Breast epithelium (tissue), 4 donors: ENCODE measurements at places on chromosomes 1 and 21.
A peak's percentile ranks its signal among the peaks of the same experiment; 100 is the strongest.

DNA sequence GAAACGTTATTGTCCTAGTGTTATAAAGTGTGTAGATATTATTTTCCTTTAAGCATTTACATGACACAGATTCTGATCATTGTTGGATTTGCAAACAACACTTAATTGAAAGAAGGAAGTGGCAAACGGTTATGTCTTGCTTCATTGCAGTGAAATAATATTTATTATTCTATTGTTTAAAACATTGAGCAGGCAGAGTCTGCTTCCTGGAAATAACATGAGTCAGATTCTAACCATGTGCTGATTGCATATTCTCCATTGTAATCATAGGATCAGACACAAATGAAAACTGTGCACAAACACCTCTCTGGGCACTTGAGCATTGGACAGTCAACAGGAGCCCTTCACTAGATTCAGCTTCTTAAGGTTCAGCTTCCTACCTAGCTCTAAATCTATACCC lies 46.8 kb upstream of the USP25 start:
- no peak overlapping the region for H3K27ac ChIP-seq
- no peaks in the 10 kb centered on the region for H3K4me1 ChIP-seq
- H3K36me3 ChIP-seq = no peaks in the 10 kb centered on the region
- no peaks in the 10 kb centered on the region for H3K27me3 ChIP-seq
- no peak for DNase-seq
- H3K4me3 ChIP-seq = no peak overlapping the region

GRCh38 chr1:87953732-87954344 lies 625.2 kb downstream of the LMO4 start:
- no peaks in the 10 kb centered on the region for H3K36me3 ChIP-seq
- no peak overlapping the region for H3K4me3 ChIP-seq
- H3K4me1 ChIP-seq = no peaks in the 10 kb centered on the region
- H3K27ac ChIP-seq = no peak overlapping the region
- H3K27me3 ChIP-seq = no peaks in the 10 kb centered on the region

DNA sequence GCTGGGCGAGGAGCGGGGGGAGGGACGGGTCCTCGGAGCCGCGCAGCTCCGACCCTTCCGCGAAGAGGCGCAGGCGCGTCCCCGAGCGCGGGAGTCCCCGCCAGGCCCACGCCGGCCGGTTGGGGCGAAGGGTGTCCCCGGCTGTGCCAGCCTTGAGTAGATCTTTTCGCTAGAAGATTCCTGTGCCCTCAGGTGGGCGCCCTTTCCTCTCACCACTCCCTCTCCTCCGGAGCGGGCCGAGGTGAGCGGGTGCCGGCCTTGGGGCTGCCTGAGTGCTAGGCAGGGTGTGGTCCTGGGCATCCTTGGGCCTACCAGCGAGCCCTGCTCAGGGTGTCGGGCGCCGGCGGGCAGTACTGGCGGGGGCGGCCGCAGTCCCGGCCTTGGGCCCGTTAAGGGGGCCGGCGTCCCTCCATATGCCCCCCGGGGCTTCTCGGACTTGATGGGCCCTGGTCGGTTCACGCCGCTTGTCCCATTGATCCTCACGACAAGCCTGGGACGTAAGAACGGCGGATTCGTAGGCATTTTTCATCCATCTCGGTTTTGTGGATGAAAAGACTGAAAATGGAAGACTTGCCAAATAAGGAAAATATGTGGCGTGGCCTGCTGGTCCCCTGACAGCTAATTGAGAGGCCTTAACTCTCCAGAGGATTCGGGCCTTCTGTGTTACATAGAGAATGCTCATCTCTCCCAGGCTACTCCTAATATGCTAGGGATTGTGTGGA lies 712 bp downstream of the DEGS1 start:
- no peaks in the 10 kb centered on the region for H3K27me3 ChIP-seq
- peak overlapping the region; percentile 99 for H3K4me3 ChIP-seq
- peak overlapping the region; percentile 94 for H3K27ac ChIP-seq
- no peaks in the 10 kb centered on the region for H3K36me3 ChIP-seq
- H3K4me1 ChIP-seq = no peaks in the 10 kb centered on the region

- H3K36me3 ChIP-seq = no peaks in the 10 kb centered on the region
- H3K4me3 ChIP-seq = no peak overlapping the region
- no peaks in the 10 kb centered on the region for H3K4me1 ChIP-seq
- no peak overlapping the region for H3K27ac ChIP-seq
- no peak for DNase-seq
Measured at GRCh38 chr1:84642774-84643173, 47.5 kb downstream of the SSX2IP start.

DNA sequence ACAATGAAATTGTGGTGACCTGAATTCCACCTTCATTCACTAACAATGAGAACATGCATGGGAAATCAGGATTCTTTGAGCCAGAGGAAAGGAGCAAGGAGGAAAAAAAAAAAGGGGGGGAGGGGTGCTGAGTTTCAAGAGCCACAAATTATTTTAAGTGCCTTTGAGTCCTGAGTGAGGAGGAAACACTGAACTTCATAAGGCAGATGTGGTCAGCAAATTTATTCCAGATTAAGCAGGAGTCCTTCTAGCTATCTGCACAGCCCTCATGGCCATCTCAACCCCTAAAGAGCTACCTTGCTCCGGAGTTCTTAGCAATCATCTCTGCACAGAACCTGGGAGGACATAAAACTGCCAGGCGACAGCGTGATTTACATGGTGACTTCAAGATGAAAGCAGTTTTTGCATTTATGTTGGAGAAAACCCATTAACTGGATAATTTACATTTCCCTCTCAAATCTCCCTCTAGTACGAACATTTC lies 21.7 kb downstream of the ASTN1 start:
- H3K27ac ChIP-seq = no peak overlapping the region
- no peaks in the 10 kb centered on the region for H3K36me3 ChIP-seq
- H3K4me3 ChIP-seq = no peak overlapping the region
- H3K4me1 ChIP-seq = no peaks in the 10 kb centered on the region
- no peaks in the 10 kb centered on the region for H3K27me3 ChIP-seq

GRCh38 chr1:31690921-31691320 lies 12.9 kb downstream of the COL16A1 start:
- H3K4me3 ChIP-seq = no peak overlapping the region
- no peaks in the 10 kb centered on the region for H3K36me3 ChIP-seq
- H3K27me3 ChIP-seq = no peaks in the 10 kb centered on the region
- no peak for DNase-seq

GRCh38 chr1:232556351-232556750 lies 73.6 kb downstream of the SIPA1L2 start:
- no peak overlapping the region for H3K4me3 ChIP-seq
- no peak for DNase-seq
- no peaks in the 10 kb centered on the region for H3K4me1 ChIP-seq
- H3K27ac ChIP-seq = no peak overlapping the region
- H3K36me3 ChIP-seq = no peaks in the 10 kb centered on the region

DNA sequence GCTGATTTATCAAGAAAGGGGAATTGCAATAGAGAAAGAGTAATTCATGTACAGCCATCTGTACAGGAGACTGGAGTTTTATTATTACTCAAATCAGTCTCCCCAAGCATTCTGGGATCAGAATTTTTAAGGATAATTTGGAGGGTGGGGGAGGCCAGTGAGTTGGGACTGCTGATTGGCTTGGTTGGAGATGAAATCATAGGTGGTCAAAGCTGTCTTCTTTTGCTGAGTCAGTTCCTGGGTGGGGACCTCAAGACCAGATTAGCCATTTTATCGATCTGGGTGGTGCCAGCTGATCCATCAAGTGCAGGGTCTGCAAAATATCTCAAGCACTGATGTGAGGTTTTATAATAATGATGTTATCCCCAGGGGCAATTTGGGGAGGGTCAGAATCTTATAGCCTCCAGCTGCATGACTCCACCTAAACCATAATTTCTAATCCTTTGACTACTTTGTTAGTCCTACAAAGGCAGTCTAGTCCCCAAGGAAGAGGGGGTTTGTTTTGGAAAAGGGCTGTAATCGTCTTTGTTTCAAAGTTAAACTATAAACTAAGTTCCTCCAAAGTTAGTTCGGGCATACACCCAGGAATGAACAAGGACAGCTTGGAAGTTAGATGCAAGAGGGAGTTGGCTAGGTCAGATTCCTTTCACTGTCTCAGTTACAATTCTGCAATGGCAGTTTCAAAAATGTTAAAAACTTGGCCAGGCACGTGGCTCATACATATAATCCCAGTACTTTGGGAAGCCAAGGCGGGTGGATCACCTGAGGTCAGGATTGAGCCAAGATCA lies 16.9 kb upstream of the RAB3B start:
- DNase-seq = no peak
- H3K27me3 ChIP-seq = peaks cover 5% of the 10 kb centered on the region
- no peaks in the 10 kb centered on the region for H3K4me1 ChIP-seq
- H3K27ac ChIP-seq = no peak overlapping the region
- no peaks in the 10 kb centered on the region for H3K36me3 ChIP-seq

DNA sequence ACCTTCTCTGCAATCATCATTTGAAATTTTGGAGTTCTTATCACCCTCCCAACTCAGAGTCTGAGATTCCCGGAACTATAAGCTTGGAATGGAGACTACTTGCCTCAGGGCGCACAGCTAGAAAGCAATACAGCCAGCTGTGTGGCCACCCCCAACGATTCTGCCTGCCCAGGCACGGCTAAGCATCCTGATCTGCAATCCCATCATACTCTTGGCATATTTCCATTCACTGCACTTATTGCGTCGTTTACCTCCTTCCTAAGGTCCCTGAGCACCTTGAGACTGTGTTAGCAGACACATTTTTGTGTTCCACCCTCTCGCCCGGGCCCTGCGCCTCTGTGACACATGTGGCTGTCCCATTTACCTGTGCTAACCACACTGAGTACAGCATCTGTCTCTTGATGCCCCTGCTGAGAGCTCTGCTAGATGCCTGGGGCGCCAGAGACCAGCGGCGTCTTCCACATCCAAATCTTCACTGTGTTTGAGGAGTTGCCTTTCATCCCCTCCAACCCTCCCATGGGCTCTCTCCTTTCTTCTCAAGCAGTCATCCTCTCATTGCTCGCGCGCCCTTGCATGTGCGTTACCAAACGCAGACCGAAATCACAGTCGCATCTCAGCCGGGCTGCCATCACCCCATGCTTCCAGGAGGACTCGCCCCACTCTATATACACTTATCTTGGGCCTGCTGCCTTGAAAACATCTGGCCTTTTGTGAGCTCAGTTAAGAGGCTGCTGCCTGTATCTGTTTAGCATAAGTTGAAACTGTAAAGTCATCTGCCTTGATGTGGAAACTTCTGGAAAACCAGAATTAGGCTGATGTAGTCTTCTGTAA lies 3.5 kb upstream of the CLDN19 start:
- H3K27me3 ChIP-seq = no peaks in the 10 kb centered on the region
- H3K36me3 ChIP-seq = no peaks in the 10 kb centered on the region
- H3K4me3 ChIP-seq = no peak overlapping the region
- no peak for DNase-seq

DNA sequence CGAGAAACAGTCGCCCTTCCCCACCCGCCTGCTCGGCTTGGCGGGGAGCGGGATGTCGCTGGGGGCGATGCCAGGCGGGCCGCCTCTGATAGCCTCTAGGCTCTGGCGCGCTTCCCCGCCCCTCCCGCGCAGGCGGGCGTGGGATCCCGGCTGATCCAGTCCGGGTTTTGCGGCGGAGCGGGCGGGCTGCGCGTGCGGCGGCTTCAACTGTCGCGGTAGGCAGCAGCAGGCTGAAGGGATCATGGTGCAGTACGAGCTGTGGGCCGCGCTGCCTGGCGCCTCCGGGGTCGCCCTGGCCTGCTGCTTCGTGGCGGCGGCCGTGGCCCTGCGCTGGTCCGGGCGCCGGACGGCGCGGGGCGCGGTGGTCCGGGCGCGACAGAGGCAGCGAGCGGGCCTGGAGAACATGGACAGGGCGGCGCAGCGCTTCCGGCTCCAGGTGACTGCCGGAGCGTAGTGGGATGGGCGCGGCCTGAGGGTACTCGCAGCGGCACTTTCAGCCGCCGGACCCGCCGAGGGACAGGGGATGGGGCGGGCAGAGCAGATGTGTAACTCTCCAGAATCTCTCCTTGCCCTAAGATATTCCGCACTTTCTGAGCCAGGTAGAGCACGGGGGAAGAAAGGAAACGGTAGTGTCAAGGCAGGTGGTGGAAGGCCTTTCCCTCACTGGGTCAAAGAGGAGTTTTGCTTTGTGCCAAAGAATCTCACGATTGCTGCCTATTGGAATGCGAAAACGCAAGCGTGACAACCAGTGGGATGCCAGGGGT lies at the start of gene FAAH:
Gene FAAH (plus strand): TSS at position 210 of the 764 bp plus-strand sequence. CDS start 32 bp downstream, at position 242.
- H3K27ac ChIP-seq = peak within 1 kb of the TSS; percentile 40
- peak within 1 kb of the TSS; percentile 36 for H3K4me3 ChIP-seq
- peaks cover 6% of the 10 kb centered on the region for H3K4me1 ChIP-seq
- H3K27me3 ChIP-seq = no peaks in the 10 kb centered on the region

GRCh38 chr1:156160743-156161171 lies 7.4 kb downstream of the SEMA4A start:
- H3K36me3 ChIP-seq = no peaks in the 10 kb centered on the region
- no peaks in the 10 kb centered on the region for H3K4me1 ChIP-seq
- H3K4me3 ChIP-seq = peak overlapping the region; percentile 40

DNA sequence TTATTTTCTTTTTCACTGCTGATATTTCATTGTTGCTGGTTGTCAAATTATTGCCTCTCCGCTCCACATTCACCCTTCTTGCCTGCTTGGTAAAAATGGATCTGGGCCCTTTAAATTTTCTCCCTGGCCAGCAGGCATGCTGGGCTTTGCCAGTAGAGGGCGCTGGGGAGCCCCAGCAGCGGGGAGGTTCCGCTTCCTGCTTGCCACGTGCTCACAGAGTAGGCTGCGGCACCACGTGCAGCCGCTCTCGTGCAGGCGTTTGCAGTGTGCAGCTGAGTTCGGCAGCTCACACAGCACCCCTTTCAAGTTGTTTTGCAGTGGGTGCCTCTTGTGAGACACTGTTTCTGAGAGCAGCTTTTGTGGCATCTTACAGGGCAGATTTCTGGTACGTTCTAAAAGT lies at the start of gene ACTL8:
Gene ACTL8 (plus strand): TSS at position 214 of the 400 bp plus-strand sequence. CDS start 67,676 bp downstream, outside the sequence.
- H3K4me3 ChIP-seq = no peak within 1 kb of the TSS
- H3K36me3 ChIP-seq = no peaks in the 10 kb centered on the region
- DNase-seq = no peak
- no peaks in the 10 kb centered on the region for H3K4me1 ChIP-seq
- H3K27ac ChIP-seq = no peak within 1 kb of the TSS

- H3K4me3 ChIP-seq = no peak overlapping the region
- no peaks in the 10 kb centered on the region for H3K36me3 ChIP-seq
- no peak overlapping the region for H3K27ac ChIP-seq
- no peaks in the 10 kb centered on the region for H3K4me1 ChIP-seq
Measured at GRCh38 chr21:38171723-38172344, 85.0 kb upstream of the KCNJ15 start.

- H3K36me3 ChIP-seq = no peaks in the 10 kb centered on the region
- no peak overlapping the region for H3K4me3 ChIP-seq
- peaks cover 2% of the 10 kb centered on the region for H3K4me1 ChIP-seq
Measured at GRCh38 chr1:65176056-65176450, 28.1 kb downstream of the AK4 start.
